Suppressor macrophage (primary cell): ENCODE measurements at places on chromosomes 4 and X.

- DNase-seq, result no peak
Measured at GRCh38 chr4:168914095-168914494, 96.0 kb downstream of the CBR4 start.

GRCh38 chr4:176438401-176438800 lies 118.6 kb downstream of the SPCS3 start:
- DNase-seq, result no peak

DNA sequence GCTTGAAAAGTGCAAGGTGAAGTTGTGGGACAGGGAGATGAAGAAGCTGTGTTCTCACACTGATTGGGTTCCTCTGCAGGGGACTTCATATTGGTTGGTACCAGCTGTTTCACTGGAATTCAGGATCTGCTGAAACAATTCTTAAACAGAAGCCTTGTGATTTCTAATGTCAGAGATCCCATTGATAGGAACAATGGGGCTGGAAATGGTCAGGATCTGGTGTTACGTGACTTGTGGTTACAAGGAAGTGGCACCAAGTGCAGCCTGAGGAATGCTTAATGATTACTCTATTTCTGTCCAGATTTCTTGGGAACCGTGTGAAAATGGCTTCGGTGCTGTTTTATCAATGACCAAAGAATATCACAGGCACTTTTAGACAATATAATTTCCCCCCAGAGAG lies 68.1 kb downstream of the MOSPD2 start:
- no peak for DNase-seq

- no peak for DNase-seq
Measured at GRCh38 chr4:116073051-116073450, 959.6 kb upstream of the NDST4 start.
